ENCODE measurements at places on chromosomes 3 and 15.

DNA sequence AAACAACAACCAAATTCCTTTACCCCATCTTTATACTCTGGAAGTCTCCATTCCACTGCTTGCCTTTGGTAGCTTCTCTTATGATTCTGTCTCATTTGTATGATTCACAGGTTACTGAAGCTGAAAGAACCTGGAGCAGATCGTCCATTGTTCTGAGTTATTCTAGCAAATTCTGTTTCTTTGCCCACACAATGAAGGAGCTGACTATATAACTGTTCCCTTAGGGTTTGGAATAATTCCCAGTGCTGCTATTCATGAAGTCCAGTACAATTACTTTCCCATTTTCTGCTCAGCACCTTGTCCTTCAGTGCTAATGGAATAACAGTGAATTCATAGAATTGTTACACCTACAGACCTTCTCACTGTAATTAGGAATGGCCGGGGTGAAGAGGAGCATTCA lies 167.8 kb downstream of the CHST2 start:
- no peak for DNase-seq

- no peak for DNase-seq
Measured at GRCh38 chr3:189260556-189261493, 89.1 kb downstream of the TPRG1 start.

- DNase-seq: no peak
Measured at GRCh38 chr3:94070341-94070911, 7.6 kb downstream of the NSUN3 start.

DNA sequence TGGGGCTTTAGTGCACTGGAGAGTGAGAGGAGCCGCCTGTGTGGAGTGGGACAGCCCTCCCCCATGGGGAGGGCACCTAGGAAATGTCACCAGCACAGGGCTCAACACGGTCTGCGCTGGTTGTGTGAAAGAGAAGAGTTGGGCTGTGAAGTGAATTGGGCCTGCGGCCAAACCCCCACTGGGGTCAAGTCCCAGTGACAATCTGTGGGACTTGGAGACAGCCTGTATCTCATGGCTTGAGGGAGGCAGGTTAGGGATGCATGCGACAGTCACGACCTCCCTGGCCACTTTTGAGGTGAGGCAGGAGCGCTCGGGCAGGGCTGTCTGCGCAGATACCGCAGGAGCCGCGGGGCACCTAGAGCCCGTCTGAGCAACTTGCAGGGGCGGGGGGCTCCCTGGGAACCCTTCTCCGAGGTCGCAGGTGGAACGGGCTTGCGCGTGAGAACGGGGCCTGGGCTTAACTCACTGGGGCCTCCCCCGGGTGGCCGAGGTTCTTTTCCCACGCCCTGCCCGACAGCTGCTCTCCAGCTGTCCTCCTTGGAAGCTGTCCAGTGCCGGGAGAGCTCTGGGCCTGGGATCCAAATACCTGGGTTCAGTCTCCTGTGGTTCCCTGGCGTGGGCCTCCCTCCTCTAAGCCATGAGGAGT lies 77.4 kb downstream of the SNRK start:
- DNase-seq: no peak

GRCh38 chr15:80003171-80003570 lies 32.2 kb upstream of the BCL2A1 start:
- DNase-seq: no peak

- DNase-seq: no peak
Measured at GRCh38 chr3:120441776-120442175, 9.0 kb downstream of the FSTL1 start.

DNA sequence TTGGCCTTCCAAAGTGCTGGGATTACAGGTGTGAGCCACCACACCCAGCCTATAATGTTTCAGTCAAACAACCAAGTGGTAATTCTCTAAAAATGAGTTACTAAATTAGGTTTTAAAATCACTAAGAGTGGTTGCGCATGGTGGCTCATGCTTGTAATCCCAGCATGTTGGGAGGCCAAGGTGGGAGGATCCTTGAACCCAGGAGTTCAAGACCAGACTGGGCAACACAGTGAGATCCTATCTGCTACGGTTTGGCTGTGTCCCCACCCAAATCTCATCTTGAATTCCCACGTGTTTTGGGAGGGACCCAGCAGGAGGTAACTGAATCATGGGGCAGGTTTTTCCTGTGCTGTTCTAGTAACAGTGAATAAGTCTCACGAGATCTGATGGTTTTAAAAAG lies 26.1 kb downstream of the SEC11A start:
- no peak for DNase-seq
